Stomach (tissue), 19 donors: ENCODE measurements at places on chromosomes 6 and 20. TPM values are rescaled to one million over a fixed set of nuclear protein-coding genes. Genes with fewer than 3 reads are reported as not detected.
A peak's percentile ranks its signal among the peaks of the same experiment; 100 is the strongest.

DNA sequence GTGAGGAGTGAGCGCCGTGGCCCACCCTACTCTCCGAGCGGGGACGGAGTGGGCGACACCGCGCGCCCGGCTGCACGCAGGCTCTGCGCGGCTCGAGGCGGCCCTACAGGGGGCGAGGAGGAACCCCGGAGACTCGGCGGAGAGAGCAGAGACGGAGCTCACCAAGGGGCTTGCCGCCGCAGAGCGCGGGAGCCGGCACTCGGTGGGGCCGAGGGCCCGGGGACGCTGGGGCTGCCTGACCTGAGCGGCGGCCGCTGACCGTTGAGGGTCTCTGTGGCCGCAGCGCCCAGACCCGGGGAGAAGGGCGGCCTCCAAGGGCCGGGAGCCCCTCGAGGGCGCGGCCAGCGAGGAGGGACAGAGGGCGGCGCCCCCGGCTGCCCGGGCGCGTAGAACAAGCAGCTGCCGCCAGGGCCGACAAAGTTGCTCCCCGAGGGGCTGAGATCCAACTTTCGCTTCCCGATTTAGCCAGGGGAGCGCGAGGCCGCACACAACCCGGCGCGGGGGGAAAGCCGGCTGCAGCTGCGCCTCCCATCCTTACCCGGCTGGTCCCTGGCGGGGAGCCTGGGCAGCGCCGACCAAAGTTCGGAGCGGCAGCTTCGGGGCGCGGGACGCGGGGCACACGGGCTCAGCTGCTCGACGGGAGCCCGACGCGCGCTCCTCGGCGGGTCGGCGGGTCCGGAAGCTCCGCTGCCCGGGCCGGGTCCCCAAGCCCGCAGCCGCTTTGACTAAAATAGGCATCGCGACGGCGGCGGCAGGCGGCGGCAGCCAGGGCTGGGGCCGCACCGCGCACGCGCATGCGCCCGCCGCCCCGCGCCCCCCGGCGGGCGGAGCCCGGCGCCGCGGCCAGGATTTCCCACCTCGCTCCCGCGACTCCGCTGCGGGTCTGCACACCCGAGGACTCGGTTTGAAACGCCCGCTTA lies 43.1 kb downstream of the POPDC3 start:
- peaks cover 22% of the 10 kb centered on the region for H3K4me1 ChIP-seq
- peak; percentile 80 for DNase-seq
- H3K36me3 ChIP-seq = no peaks in the 10 kb centered on the region
- peaks cover 9% of the 10 kb centered on the region for H3K27me3 ChIP-seq

DNA sequence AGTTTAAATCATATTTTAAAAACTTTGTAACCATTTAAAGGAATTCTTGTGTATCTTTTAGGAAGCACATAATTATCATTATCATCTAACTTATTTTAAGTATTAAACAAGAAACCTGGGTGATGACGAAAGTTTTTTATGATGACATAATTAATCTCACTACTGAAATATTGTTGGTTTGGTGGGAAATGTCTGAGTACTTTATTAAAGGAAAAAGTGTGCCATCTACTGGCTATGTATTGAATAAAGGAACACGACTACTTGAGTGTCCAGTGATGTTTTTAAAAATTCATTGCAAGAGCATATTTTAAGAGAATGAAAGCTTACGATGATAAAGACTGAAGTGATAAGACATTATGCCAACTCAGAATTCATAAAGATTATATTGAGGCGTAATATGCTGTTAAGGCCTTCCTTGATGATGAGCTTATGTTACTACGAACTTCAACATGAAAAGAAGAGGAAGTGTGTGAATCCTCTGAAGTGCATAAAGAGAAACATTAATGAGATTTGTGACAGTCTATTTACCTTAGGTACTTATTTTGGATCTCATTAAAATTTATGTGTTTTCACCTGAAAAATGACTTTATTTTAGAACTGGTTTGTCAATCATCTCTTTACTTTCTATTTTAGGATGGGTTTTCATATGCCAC lies 12.0 kb upstream of the TRMT11 start:
- no peak overlapping the region for H3K4me3 ChIP-seq
- no peak overlapping the region for H3K27ac ChIP-seq
- no peaks in the 10 kb centered on the region for H3K4me1 ChIP-seq
- H3K36me3 ChIP-seq = peaks cover 7% of the 10 kb centered on the region
- no peak for DNase-seq

KCNK16 gene
- 0.37 TPM for polyA plus RNA-seq

- no peak overlapping the region for H3K4me3 ChIP-seq
- no peaks in the 10 kb centered on the region for H3K27me3 ChIP-seq
- DNase-seq = no peak
Measured at GRCh38 chr20:52039790-52040189, 151.8 kb downstream of the ZFP64 start.
